Activated effector memory CD4-positive, alpha-beta T cell treated with Interleukin-2 at 50 U/mL for 16 hours (primary cell): ENCODE measurements at places on chromosomes 6 and 20.

DNA sequence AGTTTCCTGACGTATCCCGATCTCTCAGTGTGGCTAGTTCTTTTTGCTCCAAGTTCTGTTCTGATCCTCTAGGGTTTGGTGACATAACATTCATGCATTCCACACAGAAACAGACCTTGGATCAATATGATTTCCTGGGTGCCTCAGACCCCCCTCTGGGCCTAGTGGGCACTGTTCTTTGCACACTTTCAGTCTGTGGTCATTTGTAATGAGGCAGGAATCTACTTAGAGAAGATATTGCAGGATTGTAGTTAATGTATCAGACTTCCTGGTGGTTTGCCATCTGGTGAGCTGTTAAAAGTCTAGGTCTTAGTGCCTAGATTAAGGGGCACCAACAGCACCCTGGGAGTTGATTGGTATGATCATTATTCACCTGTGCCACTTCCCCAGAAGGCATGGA lies 7.5 kb downstream of the BEND6 start:
- DNase-seq: no peak

DNA sequence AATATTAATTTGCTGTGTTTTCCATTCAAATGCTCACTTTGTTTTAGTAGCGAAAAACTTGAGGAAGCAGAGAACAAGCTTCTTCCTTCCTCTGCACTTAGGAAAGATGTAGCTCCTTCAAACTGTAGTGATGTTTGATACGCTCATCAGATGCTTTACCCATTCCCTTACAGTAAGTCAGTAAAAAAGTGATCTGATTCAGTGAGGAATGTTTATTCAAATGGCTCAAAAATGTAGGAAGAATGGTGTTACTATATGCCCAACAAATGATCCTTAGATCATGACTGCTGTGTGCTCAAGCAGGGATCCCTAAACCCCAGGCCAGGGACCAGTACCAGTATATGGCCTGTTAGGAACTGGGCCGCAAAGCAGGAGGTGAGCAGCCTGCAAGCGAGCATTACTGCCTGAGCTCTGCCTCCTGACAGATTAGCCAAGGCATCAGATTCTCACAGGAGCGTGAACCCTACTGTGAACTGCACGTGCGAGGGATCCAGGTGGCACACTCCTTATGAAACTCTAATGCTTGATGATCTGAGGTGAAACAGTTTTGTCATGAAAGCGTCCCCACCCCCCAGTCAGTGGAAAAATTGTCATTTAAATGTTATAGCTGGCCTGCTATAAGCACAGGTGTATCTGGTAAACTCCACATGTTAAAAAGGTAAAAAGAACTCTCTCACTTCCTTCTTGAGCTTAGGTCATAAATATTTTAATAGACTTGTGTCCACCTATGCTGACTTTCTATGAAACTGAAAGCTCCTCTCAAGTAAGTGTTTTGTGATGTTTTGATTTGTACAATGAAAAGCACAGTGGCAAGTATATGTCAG lies 187.2 kb downstream of the FOXC1 start:
- no peak for DNase-seq

DNA sequence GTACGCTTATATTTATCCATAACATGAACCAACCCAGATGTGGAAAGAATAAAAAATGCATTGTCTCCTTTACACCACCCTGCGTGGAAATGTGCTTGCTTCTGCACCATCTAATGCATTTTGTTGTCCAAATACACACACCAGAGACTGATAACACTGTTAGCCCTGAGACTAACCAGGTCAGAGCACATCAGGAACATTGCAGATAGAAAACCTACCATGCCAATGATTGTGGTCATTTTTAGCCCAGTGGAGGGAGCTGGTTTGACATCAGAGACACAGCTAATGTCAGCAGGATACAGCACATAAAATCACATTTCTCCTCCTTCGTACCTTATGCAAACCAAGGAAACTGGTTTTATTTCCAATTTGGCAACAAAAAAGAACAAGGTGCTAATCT lies 528.7 kb downstream of the DOK5 start:
- DNase-seq: no peak

GRCh38 chr6:100177956-100178355 lies 183.9 kb upstream of the MCHR2 start:
- DNase-seq: no peak
